ENCODE measurements at places on chromosomes 12 and 14.

DNA sequence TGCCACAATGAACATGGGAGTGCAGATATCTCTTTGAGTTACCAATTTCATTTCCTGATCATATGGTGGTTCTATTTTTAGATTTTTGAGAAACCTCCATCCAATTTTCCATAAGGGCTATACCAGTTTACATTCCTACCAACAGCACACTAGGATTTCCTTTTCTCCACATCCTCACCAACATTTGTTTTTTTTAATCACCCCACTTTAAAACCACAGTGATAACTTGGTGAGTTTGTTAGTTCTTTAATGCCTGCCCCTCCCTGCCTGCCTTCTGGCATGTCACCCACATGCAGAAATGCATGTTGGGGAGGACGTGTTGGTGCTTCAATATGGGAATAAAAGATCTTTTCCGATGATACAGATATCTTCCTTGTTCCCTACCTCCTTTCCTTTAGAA lies 167.9 kb downstream of the CAND1 start:
- H3K4me1 ChIP-seq: peaks cover 8% of the 10 kb centered on the region
- H3K36me3 ChIP-seq: no peaks in the 10 kb centered on the region
- no peak for DNase-seq
- no peak overlapping the region for H3K27ac ChIP-seq
- no peak overlapping the region for H3K4me3 ChIP-seq

DNA sequence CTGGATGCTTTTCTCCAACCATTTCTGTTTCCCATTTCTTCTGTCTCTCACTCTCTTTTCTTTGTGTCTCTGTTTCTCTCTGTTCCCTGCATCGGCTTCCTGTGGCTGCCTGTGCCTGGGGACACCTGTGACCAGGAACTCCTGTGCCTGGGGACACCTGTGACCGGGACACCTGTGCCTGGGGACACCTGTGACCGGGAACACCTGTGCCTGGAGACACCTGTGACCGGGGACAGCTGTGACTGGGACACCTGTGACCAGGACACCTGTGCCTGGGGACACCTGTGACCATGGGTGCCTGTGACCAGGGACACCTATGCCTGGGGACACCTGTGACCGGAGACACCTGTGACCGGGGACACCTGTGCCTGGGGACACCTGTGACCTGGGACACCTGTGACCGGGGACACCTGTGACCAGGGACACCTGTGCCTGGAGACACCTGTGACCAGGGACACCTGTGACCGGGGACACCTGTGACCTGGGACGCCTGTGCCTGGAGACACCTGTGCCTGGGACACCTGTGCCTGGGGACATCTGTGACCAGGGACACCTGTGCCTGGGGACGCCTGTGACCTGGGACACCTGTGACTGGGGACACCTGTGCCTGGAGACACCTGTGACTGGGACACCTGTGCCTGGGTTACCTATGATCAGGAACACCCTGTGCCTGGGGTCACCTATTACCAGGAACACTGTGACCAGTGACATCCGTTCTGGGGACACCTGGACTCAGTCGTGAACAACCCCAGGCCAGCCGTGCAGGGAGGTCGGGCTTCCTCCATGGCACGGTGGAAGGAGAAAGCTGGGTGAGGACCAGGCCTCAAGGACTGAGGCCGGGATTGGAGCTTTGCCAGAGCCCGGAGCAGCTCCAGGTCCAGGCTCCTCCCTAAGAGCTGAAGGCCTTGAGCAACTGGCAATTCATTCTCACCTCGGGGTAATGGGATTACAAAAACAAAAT lies 23.4 kb upstream of the FBRSL1 start:
- H3K27me3 ChIP-seq: no peaks in the 10 kb centered on the region
- H3K4me1 ChIP-seq: peaks cover 15% of the 10 kb centered on the region
- DNase-seq: no peak
- no peaks in the 10 kb centered on the region for H3K36me3 ChIP-seq
- no peak overlapping the region for H3K27ac ChIP-seq

- H3K27ac ChIP-seq: no peak overlapping the region
- no peak overlapping the region for H3K4me3 ChIP-seq
- H3K27me3 ChIP-seq: no peaks in the 10 kb centered on the region
- no peak for DNase-seq
- H3K36me3 ChIP-seq: no peaks in the 10 kb centered on the region
These were observed 14.7 kb upstream of the ENDOU start for GRCh38 chr12:47739979-47740378.

- H3K4me3 ChIP-seq: peak overlapping the region; percentile 58
- H3K4me1 ChIP-seq: peaks cover 12% of the 10 kb centered on the region
- peak overlapping the region; percentile 59 for H3K27ac ChIP-seq
- DNase-seq: peak; percentile 81
- no peaks in the 10 kb centered on the region for H3K27me3 ChIP-seq
These were observed 13.0 kb upstream of the UBC start for GRCh38 chr12:124927201-124928094.

- no peak overlapping the region for H3K27ac ChIP-seq
- H3K36me3 ChIP-seq: no peaks in the 10 kb centered on the region
- no peak for DNase-seq
- H3K4me1 ChIP-seq: no peaks in the 10 kb centered on the region
- no peak overlapping the region for H3K4me3 ChIP-seq
- H3K27me3 ChIP-seq: no peaks in the 10 kb centered on the region
These were observed 22.2 kb upstream of the ABCD4 start for GRCh38 chr14:74324931-74325361.

DNA sequence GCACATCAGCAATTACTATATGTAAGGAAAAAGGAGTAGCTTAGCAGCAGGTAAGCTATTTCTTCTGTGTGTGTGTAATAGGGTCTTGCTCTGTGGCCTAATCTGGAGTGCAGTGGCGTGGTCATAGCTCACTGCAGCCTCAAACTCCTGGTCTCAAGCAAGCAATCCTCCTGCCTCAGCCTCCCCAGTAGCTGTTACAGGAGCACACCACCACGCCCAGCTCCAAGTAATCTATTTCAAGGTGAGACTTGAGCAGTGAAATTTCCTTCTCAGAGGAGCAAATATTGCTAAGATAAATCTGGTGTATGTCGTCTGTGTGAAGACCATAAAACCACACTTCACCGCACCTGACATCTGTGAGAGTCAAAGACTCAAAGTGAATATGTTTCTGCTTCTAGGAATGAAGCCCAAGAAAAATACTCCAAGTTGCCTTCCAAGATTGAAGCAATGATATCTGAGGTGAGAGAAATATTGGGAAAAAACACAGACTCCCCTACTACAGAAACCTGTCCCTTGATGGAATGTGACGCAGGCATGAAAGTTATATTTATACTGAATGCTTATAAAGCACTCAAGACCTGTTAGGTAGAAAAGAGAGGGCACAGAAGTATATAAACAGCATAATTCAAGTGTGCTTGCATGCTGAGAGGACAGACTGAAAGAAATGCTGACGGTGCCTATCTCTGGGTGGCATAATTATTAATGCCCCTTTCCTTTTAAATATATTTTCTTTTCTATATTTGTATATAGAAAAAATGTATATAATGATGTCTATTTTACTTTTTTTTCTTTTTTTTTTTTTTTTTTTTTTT lies 2.5 kb upstream of the SELPLG start:
- DNase-seq: no peak
- H3K4me1 ChIP-seq: peaks cover 33% of the 10 kb centered on the region
- H3K27ac ChIP-seq: peak overlapping the region; percentile 95
- H3K27me3 ChIP-seq: no peaks in the 10 kb centered on the region
- no peak overlapping the region for H3K4me3 ChIP-seq

GRCh38 chr12:66860752-66861750 lies 182.2 kb upstream of the GRIP1 start:
- H3K4me3 ChIP-seq: no peak overlapping the region
- H3K27ac ChIP-seq: no peak overlapping the region

- no peak for DNase-seq
- no peaks in the 10 kb centered on the region for H3K36me3 ChIP-seq
- H3K27me3 ChIP-seq: no peaks in the 10 kb centered on the region
These were observed 15.7 kb downstream of the ZDHHC22 start for GRCh38 chr14:77125823-77126325.

DNA sequence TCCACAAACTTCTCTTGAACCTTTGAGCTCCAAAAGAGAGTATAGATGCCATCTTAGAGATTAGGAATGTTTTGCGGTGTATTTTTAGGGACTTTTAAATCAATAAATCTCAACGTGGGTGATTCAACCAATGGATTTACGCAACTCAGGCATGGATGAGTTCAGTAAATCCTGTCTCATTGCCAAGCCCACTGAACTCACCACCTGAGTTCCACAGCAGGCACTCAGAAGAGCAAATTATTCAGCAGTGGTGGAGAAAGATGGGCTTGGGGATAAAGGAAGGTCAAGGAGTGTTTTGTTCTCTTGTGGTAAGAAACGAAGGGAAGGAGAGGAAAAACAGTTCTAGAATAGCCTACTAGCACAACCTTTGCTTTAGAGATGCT lies 68.7 kb upstream of the HMGA2 start:
- H3K4me3 ChIP-seq: no peak overlapping the region
- DNase-seq: no peak
- H3K27me3 ChIP-seq: no peaks in the 10 kb centered on the region
- H3K4me1 ChIP-seq: no peaks in the 10 kb centered on the region
- H3K27ac ChIP-seq: no peak overlapping the region

GRCh38 chr12:91326058-91327027 lies 143.7 kb upstream of the DCN start:
- no peaks in the 10 kb centered on the region for H3K4me1 ChIP-seq
- H3K27me3 ChIP-seq: no peaks in the 10 kb centered on the region
- no peak overlapping the region for H3K27ac ChIP-seq

GRCh38 chr14:94115058-94115591 lies 4.6 kb downstream of the IFI27 start:
- DNase-seq: no peak
- no peak overlapping the region for H3K4me3 ChIP-seq
- H3K36me3 ChIP-seq: no peaks in the 10 kb centered on the region
- H3K27me3 ChIP-seq: no peaks in the 10 kb centered on the region
- H3K27ac ChIP-seq: no peak overlapping the region

DNA sequence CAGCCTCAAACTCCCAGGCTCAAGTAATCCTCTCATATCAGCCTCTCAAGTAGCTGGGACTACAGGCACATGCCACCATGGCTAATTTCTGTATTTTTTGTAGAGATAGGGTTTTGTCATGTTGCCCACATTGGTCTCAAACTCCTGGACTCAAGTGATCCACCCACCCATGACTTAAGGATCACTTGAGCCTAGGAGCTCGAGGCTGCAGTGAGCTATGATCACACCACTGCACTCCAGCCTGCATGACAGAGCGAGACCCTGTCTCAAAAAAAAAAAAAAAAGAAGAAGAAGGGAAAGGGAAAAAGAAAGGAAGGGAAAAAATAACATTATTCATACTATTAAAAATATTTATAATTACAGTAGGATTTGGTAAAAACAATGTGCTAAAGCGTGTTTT lies 19.2 kb downstream of the EPS8 start:
- H3K27ac ChIP-seq: no peak overlapping the region
- no peak for DNase-seq
- H3K36me3 ChIP-seq: no peaks in the 10 kb centered on the region

GRCh38 chr12:78085542-78086182 lies 255.0 kb downstream of the NAV3 start:
- no peak for DNase-seq
- no peak overlapping the region for H3K27ac ChIP-seq
- H3K36me3 ChIP-seq: no peaks in the 10 kb centered on the region
- no peaks in the 10 kb centered on the region for H3K4me1 ChIP-seq
- no peak overlapping the region for H3K4me3 ChIP-seq

GRCh38 chr12:45174595-45174994 lies 41.3 kb upstream of the ANO6 start:
- H3K36me3 ChIP-seq: no peaks in the 10 kb centered on the region
- no peak for DNase-seq
- no peaks in the 10 kb centered on the region for H3K27me3 ChIP-seq
- H3K4me1 ChIP-seq: no peaks in the 10 kb centered on the region
- no peak overlapping the region for H3K27ac ChIP-seq
